ENCODE measurements at places on chromosomes 3 and 15.

DNA sequence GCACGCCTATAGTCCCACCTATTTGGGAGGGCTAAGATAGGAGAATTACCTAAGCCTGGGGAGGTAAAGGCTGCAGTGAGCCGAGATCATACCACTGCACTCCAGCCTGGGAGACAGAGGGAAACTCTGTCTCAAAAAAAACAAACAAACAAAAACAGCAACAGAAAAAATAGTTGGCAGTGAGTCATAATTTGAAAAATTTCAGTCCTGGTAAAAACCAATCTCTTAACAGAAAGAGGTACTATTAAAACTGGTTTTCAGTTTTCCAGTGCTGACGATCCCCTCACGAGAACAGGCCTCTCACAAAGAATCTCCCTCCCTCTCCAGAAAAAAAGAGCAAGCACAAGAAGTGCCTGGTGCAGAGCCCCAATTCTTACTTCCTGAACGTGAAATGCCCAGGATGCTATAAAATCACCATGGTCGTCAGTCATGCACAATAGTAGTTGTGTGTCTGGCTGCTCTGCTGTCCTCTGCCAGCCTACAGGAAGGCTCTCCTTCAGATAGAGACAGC lies 22.8 kb upstream of the MAP4 start:
- no peak for DNase-seq

- no peak for DNase-seq
Measured at GRCh38 chr15:76330080-76330680, 6.4 kb upstream of the ISL2 start.

- DNase-seq, result no peak
Measured at GRCh38 chr3:28598165-28598564, 249.5 kb upstream of the AZI2 start.

GRCh38 chr15:45377609-45378148 lies 665 bp downstream of the GATM start:
- peak; percentile 53 for DNase-seq

DNA sequence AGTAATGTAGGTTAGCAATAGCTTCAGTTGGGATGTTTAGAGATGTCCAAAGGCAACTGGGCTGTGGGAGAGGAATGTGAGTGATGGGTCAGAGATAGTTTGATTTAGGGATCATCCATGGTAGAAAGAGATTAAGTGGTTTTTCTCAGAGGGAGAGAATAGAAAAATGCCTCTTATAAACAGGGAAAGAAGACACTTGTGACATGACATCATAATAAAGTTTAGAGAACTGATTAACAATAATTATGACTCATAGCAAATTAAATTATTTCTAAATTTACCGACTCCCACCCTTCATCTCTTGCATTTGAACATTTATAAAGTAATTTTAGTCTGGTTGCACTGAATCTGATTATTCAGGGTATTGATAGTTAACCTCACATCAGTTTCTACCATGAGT lies 145.1 kb downstream of the CDIN1 start:
- DNase-seq, result no peak

- DNase-seq, result no peak
Measured at GRCh38 chr15:51647128-51647562, 24.6 kb upstream of the DMXL2 start.

DNA sequence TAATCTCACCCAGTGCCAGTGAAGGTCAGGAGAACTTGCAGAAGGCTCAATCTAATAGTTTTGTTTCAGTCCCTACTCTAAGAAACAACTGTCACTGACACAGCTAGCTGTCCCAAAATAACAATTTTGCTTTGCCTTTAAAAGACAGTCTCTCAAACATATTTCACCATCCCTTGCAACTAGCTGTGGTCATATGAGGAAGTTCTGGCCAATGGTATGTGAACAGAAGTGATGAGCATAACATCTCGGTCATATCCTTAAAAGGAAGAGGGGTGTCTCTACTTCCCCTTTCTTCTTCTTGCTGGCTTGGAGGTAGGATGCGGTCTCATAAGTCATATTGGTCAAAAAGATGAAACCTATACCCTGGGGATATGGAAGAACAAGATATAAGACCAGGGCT lies 198.1 kb downstream of the NEK10 start:
- DNase-seq, result no peak

GRCh38 chr3:172659246-172660002 lies 51.4 kb downstream of the NCEH1 start:
- no peak for DNase-seq

DNA sequence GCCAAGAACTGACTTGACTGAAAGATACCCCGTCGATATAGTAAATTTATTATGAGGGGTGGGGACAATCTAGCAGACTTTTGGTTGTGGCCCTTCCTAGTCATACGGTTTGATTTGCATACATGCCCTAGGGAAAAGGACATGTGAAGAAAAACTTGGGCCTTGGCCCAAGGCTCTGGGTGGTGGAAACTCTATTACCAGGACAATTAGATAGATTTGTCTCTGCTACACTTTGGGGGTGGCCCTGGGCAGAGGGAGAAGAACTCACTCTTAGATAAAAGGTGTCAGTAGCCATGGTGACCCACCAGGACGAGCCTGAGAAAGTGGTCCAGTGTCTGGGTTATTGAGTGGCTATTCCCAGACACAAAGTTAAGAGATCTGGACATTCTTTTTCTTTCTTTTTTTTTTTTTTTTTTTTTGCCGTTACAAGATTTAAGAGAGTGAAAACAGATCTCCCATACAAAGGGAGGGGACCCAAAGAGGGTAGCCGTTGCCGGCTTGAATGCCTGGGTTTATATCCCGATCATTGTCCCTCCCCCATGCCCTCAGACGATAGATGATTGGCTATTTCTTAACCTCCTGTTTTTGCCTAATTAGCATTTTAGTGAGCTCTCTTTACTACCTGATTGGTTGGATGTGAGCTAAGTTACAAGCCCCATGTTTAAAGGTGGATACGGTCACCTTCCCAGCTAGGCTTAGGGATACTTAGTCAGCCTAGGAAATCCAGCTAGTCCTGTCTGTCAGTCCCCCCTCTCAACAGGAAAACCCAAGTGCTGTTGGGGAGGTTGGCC lies 96.4 kb upstream of the SMAD3 start:
- DNase-seq, result no peak

GRCh38 chr15:39083213-39083612 lies 497.7 kb upstream of the THBS1 start:
- no peak for DNase-seq

DNA sequence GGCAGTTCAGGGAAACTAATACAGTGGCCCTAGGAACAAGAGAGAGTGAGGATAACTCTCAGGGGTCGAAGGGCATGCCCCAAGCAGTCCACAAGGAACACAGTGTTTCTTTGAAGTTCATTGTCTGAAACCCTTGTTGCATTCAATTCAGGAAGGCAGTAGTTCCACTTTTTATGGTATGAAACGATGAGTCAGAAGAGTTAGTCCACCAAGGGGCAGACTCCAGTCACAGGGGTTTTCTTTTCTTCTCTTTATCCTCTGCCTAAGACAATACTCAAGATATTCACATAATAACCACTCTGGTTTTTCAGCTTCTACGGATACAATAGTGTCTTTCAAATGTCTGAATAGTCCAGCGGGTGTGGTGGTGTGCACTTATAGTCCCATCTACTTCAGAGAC lies 23.7 kb upstream of the TICRR start:
- DNase-seq, result no peak

- DNase-seq, result no peak
Measured at GRCh38 chr3:121648219-121648958, 12.3 kb downstream of the HCLS1 start.

- DNase-seq, result no peak
Measured at GRCh38 chr15:90873998-90874605, 5.7 kb downstream of the FURIN start.

GRCh38 chr3:190521998-190522397 lies 8.1 kb downstream of the IL1RAP start:
- no peak for DNase-seq

DNA sequence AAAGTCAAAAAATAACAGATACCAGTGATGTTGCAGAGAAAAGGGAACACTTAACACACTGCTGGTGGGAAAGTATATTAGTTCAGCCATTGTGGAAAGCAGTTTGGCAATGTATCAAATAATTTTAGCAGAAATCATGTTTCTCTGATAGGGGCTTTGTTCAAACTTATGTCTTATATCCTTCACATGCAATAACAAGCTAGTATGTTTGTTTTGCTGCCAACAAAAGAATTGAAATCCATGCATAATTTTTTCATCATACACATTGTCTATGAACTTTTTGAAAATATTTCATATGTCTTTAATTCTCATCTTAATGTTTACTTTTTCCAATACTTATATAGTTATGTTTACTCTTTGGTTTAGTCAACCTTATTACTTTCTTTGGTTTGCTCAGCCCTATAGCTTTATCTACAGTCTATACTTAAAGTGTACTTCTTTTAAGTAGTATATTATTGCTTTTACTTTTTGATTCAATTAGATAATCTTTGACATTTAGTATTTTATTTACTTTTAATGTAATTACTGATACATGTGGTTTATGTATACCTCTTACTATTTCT lies 639.6 kb upstream of the CBLB start:
- no peak for DNase-seq

GRCh38 chr3:40312661-40313226 lies 3.2 kb downstream of the EIF1B start:
- DNase-seq, result no peak

- no peak for DNase-seq
Measured at GRCh38 chr15:76107169-76107568, 47.4 kb downstream of the TMEM266 start.

DNA sequence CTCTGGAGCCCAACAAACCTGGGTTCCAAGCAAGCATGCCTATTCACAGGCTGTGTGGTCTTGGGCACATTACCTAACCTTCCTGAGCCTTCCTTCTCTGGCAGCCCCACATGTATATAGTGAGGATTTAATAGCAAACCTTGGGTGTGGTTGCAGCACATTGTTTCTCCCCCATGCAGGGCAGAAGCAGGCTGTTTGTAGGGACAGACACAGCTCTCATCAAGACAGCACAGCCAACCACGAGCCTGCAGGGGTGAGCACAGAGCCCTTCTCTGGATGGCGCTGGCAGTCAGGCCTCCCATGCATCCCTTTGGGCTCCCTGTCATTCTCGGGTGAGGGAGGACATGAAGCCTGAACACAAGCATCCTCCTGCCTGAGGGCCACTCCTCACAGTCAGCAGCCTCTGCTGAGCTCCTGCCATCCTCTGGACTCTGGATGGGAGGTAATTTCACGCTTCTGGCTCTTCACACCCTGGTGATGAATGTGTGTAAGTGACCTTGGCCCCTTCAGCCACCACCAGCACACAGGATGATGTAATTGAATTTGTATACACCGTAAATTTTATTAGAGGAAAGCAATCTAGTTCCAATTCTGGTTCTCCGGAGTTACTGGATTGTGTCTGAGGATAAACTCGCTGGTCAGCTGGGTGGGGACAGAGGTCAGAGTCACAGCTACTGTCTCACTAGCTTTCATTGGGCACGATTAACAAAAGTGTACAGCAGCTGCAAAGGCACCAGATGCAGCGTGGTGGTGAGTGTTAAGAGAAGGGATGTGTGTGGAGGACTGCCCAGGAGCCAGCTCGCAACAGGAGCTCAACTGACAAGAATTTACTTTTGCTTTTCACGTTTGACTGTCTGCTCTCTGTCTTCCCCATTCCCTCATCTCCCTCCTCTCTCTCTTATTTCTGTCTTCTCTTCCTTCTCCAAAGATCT lies 118.1 kb downstream of the CLSTN2 start:
- no peak for DNase-seq

GRCh38 chr15:57061696-57062095 lies 143.3 kb downstream of the TCF12 start:
- DNase-seq, result no peak

DNA sequence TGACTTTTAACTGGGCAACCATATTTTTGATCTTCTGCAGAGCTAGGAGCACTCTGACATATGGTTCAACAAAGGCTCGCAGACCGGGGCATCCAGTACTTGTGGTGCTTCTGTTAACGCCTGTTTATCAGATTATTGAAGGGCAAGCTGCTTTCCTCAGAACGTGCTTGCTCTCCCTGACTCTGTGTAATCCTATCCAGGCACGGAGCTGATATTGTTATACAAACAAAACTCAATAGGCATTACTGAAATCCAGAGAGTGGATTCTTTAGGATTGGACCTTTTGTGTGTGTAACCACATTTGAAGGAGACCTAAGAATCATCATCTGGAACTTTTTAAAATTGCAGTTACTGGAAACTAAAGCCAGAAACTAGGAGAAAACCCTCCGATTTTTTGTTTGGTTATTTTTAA lies 246.5 kb downstream of the PTPRG start:
- DNase-seq, result no peak

- DNase-seq, result peak; percentile 79
Measured at GRCh38 chr15:43514241-43515057, 3.0 kb upstream of the MAP1A start.

GRCh38 chr15:77599899-77600298 lies 32.8 kb downstream of the LINGO1 start:
- no peak for DNase-seq

DNA sequence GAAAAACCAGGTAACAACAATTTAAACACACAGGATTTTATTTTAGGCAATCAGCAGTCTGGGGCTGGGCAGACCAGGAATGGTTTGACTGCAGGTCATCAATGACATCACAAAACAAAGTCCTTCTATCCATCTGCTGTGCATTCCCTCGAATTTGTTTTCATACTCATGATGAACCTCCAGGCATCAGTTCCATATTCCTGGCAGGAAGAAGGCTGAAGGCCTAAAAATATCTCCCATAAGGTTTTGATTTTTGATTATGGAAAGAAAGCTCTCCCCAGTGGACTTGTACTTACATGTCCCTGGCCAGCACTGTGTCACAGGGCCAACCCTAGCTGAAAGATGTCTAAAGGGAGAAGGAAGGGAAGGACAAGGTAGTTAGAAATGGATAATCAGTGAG lies 107.4 kb downstream of the PEAK1 start:
- no peak for DNase-seq

DNA sequence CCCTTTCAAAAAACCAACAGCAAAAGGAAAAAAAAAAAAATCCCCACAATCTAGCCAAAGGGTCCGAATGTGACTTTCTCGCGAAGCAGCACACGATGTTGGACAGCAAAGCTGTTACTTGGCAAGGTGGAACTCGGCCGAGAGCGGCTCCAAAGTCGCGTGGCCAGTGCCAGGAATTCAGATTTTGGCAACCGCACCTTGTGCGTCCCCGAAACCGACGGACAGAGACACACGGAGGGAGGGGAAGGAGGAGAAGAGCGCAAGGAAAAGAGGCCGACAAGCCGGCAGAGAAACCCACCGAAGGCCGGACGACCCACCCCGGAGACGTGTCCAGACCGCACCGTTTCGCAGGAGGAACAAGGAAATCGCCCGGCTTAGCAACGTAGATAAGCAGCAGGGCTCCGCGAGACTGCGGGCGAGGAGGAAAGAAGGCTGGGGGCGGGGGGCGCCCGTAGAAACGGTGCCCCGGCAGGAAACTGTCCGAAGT lies 517.3 kb downstream of the MECOM start:
- DNase-seq, result no peak

GRCh38 chr3:197083486-197083885 lies 53.9 kb upstream of the MELTF start:
- DNase-seq, result peak; percentile 55

- DNase-seq, result no peak
Measured at GRCh38 chr15:52379395-52380106, 83.9 kb upstream of the MYO5C start.

GRCh38 chr3:123652342-123652984 lies 67.6 kb upstream of the HACD2 start:
- peak; percentile 78 for DNase-seq

- no peak for DNase-seq
Measured at GRCh38 chr3:125054449-125055329, 1.1 kb downstream of the HEG1 start.
